ENCODE measurements at places on chromosomes 4 and X. TPM values are rescaled to one million over a fixed set of nuclear protein-coding genes. Genes with fewer than 3 reads are reported as not detected.

The SPACA5 gene
- not detected for total RNA-seq

The CWH43 gene
- total RNA-seq = not detected

The CHRDL1 gene
- total RNA-seq = not detected

The XIAP gene
- total RNA-seq = 38.0 TPM

The RAB9A gene
- 11.2 TPM for total RNA-seq

The ZCCHC12 gene
- total RNA-seq = not detected

The DCAF8L2 gene
- not detected for total RNA-seq

The HADH gene
- total RNA-seq = 53.7 TPM

The CXCL1 gene
- total RNA-seq = not detected

The OTUD6A gene
- not detected for total RNA-seq
